ENCODE measurements at places on chromosomes 5 and 9. TPM values are rescaled to one million over a fixed set of nuclear protein-coding genes. Genes with fewer than 3 reads are reported as not detected.

The ENTREP1 gene
- total RNA-seq: 0.43 TPM

The ANKH gene
- 23.1 TPM for total RNA-seq

The GKAP1 gene
- 5.7 TPM for total RNA-seq

The STC2 gene
- total RNA-seq: 49.1 TPM

The SYNPO gene
- total RNA-seq: 26.6 TPM

The ZNF366 gene
- total RNA-seq: not detected

The SMIM15 gene
- 67.4 TPM for total RNA-seq

The PLPPR1 gene
- not detected for total RNA-seq

The MUSK gene
- not detected for total RNA-seq

The CCDC107 gene
- total RNA-seq: 21.2 TPM

The FAM78A gene
- 0.32 TPM for total RNA-seq

The SERF1A gene
- total RNA-seq: 1.0 TPM

The TRPM3 gene
- not detected for total RNA-seq

The DBH gene
- not detected for total RNA-seq

The SPACA9 gene
- 4.8 TPM for total RNA-seq

The CRB2 gene
- total RNA-seq: 0.11 TPM

The KLHL3 gene
- 0.34 TPM for total RNA-seq

The MEIKIN gene
- not detected for total RNA-seq

The SVEP1 gene
- 1.8 TPM for total RNA-seq

The PITX1 gene
- 32.5 TPM for total RNA-seq

The EIF4E1B gene
- total RNA-seq: not detected

The FOXI1 gene
- not detected for total RNA-seq
